ENCODE measurements at places on chromosomes 1 and 21.

DNA sequence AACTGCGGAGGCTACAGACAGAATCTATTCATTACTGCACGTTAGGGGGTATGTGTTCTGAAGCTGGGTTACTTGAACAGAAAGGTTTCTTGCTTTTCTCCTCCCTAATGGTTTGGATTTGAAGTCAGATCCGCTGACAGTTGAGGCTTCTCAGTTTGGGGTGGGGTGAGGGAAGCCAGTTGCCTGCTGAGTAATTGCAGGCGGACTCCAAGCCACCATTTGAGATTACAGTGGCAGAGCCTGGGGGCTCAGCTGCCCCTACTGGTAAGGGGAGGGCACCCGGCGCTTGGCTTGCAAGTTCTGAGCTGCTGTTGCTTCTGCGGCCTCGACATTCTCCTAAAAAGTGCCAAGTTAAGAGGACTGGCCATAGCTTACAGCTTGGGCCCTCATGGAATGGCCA lies 2.0 kb downstream of the GRHL3 start:
- no peak for DNase-seq

- no peak for DNase-seq
Observed at GRCh38 chr1:178196631-178197030, 102.7 kb downstream of the RASAL2 start.

DNA sequence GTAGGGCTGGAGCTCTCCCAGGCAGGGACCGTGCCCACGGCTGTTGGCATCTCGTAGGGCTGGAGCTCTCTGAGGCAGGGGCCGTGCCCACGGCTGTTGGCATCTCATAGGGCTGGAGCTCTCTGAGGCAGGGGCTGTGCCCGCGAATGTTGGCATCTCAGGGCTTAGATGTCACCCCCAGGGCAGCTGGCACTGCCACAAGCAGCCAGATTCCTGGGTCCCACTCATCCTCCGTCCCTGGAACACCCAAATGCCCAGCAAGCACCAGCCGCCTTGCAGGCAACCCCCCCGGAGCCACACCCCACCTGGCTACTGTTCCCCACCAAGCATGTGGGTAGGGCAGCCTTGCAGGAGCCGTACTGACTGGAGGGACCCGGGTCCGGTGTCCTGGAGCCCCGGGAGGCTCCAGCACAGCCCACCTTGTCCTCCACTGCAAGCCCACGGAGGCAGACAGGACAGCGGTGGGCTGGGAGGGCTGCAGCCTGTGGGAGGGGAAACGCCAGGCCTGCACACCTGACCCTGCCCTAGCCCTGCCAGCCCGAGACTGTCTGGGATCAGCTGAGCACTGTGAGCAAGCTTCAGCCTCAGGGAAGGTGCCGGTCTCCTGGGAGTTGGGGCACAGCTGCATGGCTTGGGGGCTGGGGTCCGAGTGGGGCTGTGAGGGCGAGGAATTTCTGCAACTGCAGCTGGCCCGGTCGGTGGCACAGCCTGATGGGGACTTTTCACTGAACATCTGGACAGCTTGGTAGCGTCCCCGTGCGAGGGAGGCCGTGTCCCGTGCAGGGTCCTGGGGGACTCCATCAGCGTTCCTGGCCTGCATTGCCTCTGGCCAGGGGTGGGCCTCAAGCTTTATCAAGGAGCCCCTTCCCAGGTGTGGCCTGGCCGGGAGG lies 53.6 kb downstream of the COL18A1 start:
- DNase-seq: no peak

DNA sequence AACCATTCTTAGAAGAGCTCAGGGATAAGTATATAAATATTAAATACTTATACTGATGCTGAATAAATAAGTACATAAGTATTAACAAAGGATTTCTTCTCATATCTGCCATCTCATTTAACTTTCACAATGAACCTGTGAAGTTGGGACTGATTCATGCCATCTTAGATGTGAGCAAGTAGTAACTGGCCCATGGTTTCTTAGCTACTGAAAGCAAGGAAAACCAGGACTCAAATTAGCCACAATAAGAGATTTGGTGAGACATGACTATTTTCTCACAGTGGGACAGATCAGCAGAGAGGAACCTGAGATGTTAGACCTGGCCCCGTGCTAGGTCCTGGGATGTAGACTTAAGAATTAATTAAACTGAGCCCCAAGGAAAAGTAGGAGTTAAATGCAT lies 8.2 kb upstream of the RAB3B start:
- no peak for DNase-seq

GRCh38 chr1:98437540-98437939 lies 224.0 kb upstream of the SNX7 start:
- no peak for DNase-seq

DNA sequence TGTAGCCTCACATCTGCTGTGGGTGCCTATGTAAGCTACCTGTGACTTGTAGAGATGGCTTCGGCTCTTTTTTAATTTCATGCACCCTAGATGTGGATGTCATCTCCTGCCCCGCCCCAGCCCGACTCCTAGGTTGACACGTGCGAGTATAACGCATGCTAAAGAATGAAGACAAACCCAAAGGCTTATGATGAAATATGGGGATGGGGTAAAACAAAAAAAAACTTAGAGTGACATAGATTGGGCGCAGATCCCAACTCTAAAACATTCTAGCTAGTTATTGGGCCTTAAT lies 613 bp upstream of the ERO1B start:
- peak; percentile 45 for DNase-seq

- DNase-seq: no peak
Observed at GRCh38 chr21:36557316-36557715, 77.4 kb upstream of the CLDN14 start.

DNA sequence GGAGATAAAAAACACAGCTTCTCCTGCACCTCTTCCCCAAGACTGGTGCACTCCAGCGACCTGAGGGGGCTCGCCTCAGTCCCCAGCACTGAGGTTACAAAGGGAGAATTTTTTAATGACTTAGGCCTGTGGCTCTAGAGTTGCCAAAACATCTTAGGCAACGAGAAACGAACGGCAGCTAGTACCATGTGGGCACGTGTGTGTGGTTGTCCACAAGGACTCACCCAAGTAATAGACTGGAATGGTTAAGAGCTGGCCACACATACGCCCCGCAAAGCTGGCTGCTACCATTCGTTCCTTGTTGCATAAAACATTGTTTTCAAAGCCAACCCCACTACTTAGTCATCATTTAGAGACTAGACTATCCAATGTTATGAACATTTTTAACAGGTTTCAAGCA lies 26.9 kb downstream of the RIPK4 start:
- DNase-seq: no peak

GRCh38 chr1:86035101-86035500 lies 121.5 kb downstream of the COL24A1 start:
- DNase-seq: no peak

DNA sequence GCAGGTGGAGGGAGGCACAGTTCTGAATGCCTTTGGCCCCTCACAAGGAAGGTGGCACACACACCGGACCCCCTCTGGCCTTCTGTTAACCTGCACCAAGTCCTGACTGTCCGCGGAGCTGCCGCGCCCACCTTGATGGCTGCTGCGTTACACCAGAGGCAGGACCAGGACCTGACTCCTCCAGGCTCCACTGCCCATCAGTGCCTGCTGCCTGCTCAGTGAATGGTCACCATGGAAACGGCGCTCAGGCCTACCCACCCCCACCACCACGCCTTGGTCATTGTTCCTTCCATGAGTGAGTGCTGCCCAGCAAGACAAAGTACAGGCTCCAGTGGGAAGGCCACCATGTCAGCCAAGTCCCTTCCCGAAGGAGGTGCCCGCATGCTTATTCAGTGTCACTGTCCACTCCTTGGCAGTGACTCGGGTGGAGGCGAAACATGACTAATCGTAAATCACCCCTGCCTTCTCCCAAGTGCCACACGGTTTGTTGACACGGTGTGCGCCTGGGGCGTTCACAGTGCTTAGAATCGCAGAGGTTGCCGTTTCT lies 57.3 kb downstream of the SLC37A1 start:
- DNase-seq: no peak

- no peak for DNase-seq
Observed at GRCh38 chr1:199310708-199311107, 671.9 kb downstream of the PTPRC start.

DNA sequence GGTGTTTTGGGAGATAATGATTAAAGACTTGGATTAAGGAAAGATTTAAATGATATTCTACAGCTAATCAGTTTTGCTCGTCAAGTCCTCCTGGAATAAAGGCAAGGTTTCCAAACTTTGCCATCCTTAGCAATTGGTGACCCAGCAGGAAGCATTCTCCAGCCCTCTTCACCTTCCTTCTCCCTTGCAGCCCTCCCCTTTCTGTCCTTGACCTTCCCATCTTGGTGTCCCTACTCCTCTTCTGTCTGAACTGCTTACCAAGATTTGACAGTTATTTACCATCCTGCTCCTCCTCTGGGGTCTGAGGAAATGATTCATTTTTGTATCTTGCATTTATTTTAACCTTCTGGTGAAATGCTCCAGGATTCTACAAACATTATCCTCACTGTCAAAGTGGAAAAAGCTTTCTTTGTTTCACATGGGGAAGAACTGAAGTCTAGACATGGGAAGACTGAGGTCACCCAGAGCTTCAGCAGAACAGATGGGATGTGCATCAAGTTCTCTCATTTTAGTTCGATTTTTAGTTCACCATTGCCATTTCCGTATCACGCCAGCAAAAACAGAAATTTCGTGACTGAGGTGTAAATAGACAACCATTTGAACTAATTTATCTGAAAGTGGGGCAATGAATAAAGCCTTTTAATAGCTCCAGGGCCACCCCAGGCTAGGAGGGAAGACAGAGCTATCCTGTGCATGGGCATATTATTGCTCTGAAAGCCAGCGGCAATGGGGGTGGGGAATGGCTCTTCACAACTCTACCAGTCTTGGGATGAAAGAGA lies 504.4 kb upstream of the PLXNA2 start:
- DNase-seq: no peak

DNA sequence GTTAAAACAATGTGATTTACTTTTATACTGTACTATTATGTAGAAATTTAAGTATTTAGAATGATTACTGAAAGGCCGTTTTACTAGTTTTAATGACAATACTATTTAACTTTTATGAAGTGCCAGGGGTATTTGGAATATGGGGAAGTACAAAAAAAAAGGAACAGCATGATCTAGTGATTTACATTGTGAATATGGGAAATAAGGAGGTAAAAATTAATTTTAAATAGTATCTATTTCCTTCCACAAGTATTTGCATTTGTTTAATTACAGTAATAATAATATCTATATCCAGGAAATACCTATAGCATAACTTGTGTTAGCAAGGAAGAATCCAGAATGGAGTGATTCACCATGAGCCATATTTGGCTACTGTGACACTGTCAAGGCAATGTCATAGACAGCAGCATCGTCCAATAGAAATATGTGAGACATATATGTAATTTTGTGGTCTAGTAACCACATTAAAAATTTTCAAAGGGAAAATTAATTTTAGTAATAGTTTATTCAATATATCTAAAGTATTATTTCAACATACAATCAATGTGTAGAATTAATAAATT lies 22.0 kb downstream of the CNST start:
- no peak for DNase-seq

DNA sequence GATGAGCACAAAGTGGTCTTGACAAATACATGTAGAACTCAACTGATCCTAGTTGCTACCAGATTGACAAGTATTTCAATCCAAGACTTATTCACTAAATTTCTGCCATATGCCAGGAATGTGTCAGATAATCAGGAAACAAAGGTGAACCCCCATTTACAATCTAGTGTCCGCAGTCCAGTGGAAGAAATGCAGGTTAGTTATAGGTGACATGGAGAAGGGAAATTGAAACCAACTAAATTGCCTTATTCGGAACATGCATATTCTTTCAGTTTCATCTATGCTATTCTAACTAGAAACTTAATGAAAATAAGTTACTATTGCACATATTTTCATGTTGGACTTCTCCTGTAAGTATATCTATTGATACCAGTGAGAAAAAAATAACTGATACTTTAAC lies 209.4 kb downstream of the COL24A1 start:
- DNase-seq: no peak

DNA sequence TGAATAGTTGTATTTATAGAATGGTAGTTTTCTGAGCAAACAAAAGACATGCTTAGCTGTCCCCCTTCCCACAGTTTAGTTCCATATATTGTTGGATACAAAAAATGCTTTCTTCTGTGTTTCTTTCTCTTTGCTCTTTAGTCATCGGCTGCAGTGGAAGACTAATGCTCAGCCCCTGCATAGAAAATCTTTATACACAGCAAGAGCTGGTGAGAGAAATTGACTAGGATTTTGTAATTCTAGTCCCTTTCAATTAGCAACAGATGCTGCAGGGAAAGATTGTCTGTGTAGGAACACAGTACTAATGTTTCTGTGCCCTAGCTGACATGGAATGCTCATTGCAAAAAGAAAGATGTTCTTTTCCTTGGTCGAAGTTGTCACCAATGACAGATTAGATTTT lies 200.9 kb downstream of the RPS6KC1 start:
- no peak for DNase-seq

- DNase-seq: no peak
Observed at GRCh38 chr1:1788136-1788535, 9.9 kb upstream of the NADK start.

GRCh38 chr1:87089823-87090222 lies 175.4 kb downstream of the HS2ST1 start:
- DNase-seq: no peak

GRCh38 chr21:16363100-16363499 lies 633.3 kb downstream of the USP25 start:
- no peak for DNase-seq

GRCh38 chr21:31136891-31137290 lies 98.6 kb upstream of the KRTAP19-8 start:
- no peak for DNase-seq

GRCh38 chr1:61253059-61253735 lies 170.8 kb downstream of the NFIA start:
- no peak for DNase-seq

- no peak for DNase-seq
Observed at GRCh38 chr21:31795992-31796391, 64.1 kb upstream of the SCAF4 start.

GRCh38 chr1:97996880-97997279 lies 76.0 kb upstream of the DPYD start:
- no peak for DNase-seq

GRCh38 chr1:33462405-33463164 lies 9.9 kb upstream of the ZSCAN20 start:
- DNase-seq: no peak

- DNase-seq: no peak
Observed at GRCh38 chr1:173527151-173527826, 50.2 kb downstream of the PRDX6 start.

DNA sequence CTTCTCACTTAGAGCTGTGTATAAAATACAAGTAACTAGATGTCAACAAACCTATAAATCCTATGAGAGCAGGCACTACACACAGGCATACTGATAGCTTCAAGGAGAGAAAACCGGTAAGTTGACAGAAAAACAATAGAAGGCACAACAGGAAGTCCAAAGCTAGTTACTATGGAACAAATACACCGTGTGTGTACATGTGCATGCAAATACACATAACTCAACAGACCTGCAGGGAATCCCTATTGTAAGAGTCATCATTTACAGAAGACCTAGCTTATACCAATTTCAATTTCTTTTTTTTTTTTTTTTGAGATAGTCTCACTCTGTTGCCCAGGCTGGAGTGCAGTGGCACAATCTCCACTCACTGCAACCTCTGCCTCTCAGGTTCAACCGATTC lies 26.3 kb downstream of the JAK1 start:
- no peak for DNase-seq

All from effector CD4-positive, alpha-beta T cell (primary cell).